Activated T-helper 1 cell treated with anti-CD3 and anti-CD28 coated beads, Interleukin-12 subunit alpha, Interleukin-12 subunit beta, Interleukin-2, Interleukin-4 antibody, amounts not matched to agents 30 ng/mL and 10 ng/mL and 1 ng/mL, durations not matched to agents 14 hours and 24 hours and 36 hours (primary cell): ENCODE measurements at places on chromosomes 4 and X.

- no peak for DNase-seq
Measured at GRCh38 chrX:25156323-25156722, 140.6 kb upstream of the ARX start.

- DNase-seq = no peak
Measured at GRCh38 chr4:97317671-97318070, 825.6 kb downstream of the STPG2 start.

- DNase-seq = no peak
Measured at GRCh38 chr4:138488533-138488932, 246.4 kb upstream of the SLC7A11 start.

GRCh38 chr4:100086766-100087431 lies 103.4 kb downstream of the DDIT4L start:
- no peak for DNase-seq

DNA sequence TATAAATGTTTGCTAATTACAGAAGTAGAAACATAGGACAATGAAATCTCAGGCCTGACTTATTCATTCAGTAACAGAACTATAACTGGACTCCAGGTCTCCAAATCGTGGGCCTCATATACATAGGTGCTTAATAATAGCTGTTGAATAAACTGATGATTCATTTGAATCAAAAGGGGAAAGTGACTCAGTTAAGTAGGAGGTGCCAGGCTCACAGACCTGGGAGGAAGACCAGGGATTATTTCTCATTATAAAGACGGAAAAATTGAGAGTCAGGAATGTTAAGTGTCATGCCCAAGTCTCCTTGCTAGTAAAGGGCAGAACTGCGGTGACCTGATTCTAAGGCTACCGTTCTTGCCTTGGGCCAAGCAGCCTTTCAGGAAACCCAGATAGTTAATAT lies 131.5 kb downstream of the HS3ST1 start:
- no peak for DNase-seq

DNA sequence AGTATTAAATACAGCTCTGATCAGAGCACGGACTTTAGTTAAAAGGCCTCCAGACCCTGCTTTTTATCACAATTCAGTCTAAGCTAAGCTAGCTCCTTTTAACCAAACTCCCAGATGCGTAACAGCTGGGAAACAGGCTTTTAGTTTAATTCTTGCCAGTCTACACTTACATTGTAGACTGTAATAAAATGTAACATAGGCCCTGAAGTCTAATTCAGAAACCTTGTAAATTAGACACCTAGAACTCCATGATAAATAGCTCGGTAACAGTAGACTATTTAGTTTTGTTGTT lies 20.1 kb downstream of the FBXO8 start:
- no peak for DNase-seq

DNA sequence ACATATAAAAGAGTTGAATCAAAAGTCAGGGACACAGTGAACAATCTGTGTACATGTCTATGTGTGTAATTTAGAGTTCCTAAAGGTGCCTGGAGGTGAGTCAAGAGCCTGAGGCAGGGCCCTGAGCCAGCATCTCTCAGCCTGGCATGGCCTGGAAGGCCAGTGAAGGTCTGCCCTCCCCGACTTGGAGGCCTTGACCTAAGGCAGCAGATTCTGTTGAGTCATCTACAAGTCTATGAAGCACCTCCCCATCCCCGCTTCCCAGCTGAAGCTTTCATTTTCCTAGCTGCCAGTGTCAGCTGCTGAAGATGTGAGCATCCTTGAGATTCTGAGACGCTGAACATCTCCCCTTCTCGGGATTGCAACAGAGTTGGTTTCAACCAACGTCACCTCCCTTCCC lies 583.9 kb downstream of the BCOR start:
- no peak for DNase-seq
